ENCODE measurements at places on chromosomes 6 and 20.

GRCh38 chr6:111854683-111855082 lies 18.6 kb downstream of the FYN start:
- H3K27ac ChIP-seq = no peak overlapping the region
- peaks cover 3% of the 10 kb centered on the region for H3K4me1 ChIP-seq

GRCh38 chr20:17972121-17972520 lies 3.3 kb downstream of the MGME1 start:
- no peaks in the 10 kb centered on the region for H3K27me3 ChIP-seq
- no peaks in the 10 kb centered on the region for H3K4me1 ChIP-seq
- peak overlapping the region; percentile 90 for H3K4me3 ChIP-seq
- H3K36me3 ChIP-seq = peaks cover 50% of the 10 kb centered on the region

- peak; percentile 79 for DNase-seq
- no peak overlapping the region for H3K4me3 ChIP-seq
- no peaks in the 10 kb centered on the region for H3K36me3 ChIP-seq
- no peaks in the 10 kb centered on the region for H3K27me3 ChIP-seq
- H3K27ac ChIP-seq = no peak overlapping the region
Observed at GRCh38 chr6:133921249-133921859, 31.7 kb upstream of the TBPL1 start.

DNA sequence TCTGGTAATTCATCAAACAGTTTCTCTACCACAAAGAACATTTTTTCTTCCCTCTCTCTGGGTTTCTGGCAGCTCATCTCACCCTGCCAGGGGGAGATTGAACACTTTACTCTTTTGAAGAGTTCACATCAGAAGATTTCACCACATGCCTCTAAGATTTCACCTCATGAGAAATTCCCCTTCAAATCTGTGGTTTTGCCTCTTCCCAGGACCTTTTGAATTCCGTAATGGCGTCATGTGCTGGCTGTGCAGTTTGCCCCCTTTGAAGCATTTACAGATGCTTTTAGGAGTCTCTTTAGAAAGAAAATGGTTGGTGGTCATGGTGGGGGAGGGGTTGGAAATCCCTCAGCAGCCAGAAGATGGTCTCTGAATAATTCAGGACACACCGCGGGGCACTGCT lies 486.1 kb downstream of the QKI start:
- H3K36me3 ChIP-seq = no peaks in the 10 kb centered on the region
- H3K27ac ChIP-seq = no peak overlapping the region
- H3K27me3 ChIP-seq = peaks cover 27% of the 10 kb centered on the region
- no peaks in the 10 kb centered on the region for H3K4me1 ChIP-seq
- no peak for DNase-seq

DNA sequence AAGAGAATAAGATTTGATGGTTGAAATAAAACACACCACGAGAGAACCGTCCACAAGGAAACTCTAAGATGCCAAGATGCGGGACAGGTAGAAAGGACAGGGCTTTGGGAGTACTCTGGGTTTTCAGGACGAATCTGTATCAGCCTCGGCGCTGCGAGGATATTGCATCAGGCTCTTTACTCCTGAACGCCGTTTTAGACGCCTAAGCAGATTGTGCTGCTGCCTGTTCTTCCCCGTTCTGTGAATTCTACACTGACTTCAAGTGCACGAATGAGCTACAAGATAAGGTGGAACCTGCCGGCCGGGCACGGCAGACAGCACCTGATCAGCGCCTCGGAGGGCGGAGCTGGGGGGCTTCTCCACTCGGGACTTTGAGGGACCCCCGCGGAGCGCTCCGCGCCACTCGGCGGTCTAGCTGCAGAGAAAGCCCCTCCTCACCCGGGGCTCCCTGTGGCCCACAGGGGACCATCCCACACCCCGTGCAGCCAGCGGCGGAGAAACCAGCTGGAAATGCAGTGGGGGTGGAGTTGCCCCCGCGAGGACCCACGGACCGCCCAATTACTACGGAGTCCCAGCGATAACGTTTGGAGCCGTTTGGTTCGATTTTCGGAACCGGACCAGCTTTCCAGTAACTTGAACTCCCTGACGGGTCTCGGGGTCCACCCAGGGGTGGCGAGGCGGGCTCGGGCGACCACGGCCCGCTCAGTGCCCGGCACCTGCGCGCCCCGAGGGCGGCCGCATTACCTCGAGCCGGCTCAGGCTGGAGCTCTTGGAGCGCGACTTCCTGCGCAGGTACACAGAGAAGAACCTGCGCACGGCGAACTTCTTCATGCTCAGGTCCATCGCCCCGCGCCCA lies 646 bp downstream of the RPS6KA2 start:
- no peak overlapping the region for H3K27ac ChIP-seq
- no peaks in the 10 kb centered on the region for H3K36me3 ChIP-seq
- peaks cover 44% of the 10 kb centered on the region for H3K27me3 ChIP-seq
- H3K4me3 ChIP-seq = peak overlapping the region; percentile 34
- H3K4me1 ChIP-seq = peaks cover 24% of the 10 kb centered on the region
- no peak for DNase-seq

DNA sequence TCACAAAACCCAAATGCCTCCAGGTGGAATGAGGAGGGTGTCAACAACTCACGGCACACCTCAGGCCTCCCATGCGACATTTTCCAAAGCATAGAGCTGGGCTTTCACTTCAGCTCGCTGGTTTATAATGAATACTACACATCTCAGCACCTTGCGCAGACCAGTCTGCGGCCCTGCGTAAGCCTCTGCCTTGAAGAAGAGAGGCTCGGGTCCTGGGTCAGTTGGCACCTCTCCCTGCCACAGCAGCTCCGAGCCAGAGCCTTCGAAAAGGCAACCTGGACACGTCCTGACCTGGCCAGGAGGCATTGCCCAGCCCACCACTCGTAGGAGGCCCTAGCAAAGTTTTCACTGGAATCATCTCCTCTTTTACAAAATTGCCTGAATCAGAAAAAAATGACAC lies 183.0 kb upstream of the AFDN start:
- H3K27ac ChIP-seq = no peak overlapping the region
- no peak for DNase-seq
- H3K36me3 ChIP-seq = no peaks in the 10 kb centered on the region

DNA sequence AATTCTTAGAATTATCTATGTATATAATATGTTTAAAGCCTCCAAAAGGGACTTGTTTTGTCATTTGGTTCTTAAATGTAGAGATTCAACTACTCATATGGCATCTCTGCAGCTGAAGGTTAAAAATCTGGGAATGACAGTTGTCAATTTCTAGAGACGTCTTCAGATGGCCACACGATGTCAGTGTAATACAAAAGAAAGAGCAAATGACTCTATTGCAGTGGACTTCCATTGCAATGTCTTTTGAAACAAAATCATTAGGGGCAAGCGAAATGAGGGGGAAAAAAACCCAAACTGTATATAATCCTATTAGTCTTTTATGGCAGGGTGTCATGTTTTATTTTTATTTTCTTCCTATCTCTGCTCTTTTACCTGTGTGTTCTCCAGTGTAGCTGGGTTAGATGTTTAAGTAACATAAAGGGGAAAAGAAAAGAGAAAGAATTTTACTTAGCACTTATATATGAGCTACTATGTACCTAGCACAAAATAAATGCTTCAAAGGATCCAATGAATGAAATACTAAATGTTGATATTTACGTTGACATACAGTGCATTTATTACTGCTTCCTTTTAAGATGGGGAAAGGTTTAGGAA lies 26.2 kb downstream of the CCN2 start:
- DNase-seq = no peak
- no peak overlapping the region for H3K4me3 ChIP-seq
- H3K4me1 ChIP-seq = no peaks in the 10 kb centered on the region

DNA sequence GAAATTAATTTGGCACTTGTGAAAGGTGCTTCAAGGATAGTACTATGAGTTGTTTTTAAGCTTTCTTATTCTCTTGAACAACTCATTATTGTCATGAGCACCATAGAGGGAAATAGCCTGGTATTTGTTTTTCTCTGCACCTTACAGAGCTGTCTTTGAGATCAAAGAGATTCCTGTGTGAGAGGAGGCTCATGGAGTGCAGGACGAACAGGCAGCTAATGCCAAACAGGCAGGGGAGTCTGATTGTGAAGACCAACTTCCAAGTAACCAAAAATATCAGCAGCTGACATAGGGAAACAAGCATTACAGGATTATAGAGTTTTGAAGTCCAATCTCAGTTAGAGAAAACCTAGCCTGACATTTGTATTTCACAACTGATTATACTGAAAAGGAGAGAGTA lies 110.6 kb upstream of the TENT5A start:
- DNase-seq = no peak
- H3K36me3 ChIP-seq = no peaks in the 10 kb centered on the region
- no peaks in the 10 kb centered on the region for H3K27me3 ChIP-seq
- H3K27ac ChIP-seq = no peak overlapping the region
- H3K4me1 ChIP-seq = no peaks in the 10 kb centered on the region

DNA sequence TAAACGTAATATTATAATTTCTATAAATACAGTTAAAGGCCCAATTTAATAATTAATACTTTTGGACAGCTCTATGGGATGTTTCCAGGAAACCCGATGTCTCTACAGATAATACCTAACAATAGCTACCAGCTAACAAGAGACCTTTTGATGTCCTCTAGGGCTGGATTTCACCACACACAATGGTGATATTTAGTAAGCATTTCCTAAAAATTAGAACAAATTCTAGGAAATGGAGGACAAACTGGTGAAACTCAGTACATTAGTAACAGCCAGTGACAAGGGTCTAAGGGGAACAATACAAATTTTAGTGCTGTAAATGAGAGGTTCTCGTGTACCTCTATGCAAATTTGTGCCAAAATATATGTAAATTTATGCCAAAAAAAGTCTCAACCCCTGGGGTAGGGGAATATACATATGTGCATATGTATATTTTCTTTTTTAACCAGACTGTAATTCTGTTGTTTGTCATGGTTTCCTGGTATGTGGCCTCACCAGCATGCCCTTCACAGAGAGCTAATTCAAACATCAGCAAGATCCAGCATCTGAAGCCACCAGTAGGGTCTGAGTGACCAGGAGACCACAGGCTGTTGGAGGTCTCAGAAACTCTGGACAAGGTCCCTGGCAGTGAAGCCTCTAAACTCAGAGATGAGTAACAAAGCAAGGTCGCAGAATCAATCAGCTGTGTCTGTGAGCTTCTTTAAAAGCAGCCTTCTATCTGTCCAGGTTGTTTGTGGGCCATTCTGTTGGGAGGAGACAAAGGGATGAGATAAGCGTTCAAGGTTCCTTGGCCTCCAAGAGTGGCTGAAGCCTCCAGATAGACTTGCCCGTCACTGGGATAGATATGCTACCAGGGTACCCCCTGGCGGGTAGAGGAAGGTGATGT lies 235.1 kb upstream of the RREB1 start:
- no peaks in the 10 kb centered on the region for H3K27me3 ChIP-seq
- H3K36me3 ChIP-seq = no peaks in the 10 kb centered on the region
- no peak for DNase-seq
- peak overlapping the region; percentile 13 for H3K27ac ChIP-seq
- H3K4me3 ChIP-seq = no peak overlapping the region

GRCh38 chr20:29326376-29327070 lies 1930.9 kb upstream of the DEFB115 start:
- no peaks in the 10 kb centered on the region for H3K27me3 ChIP-seq
- H3K27ac ChIP-seq = no peak overlapping the region
- DNase-seq = no peak

DNA sequence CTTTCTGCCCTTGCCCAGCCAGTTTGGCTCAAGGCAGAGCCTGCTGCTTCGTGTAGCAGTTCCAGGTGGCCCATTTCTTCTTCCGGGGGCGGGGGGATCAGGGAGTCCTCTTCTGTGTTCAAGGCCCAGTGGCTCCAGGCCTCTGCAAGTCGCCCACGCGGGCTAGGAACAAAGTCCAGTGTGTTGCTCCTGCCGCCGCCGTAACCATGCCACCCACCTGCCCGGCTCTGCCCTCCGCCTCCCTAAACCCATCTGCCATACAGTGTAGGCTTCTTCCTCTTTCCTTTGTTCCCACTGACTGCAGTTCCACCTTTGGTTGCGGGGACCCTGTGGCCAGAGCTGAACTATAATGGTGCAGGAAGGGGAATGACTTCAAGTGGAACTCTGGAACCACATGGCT lies 43.9 kb upstream of the SRF start:
- no peaks in the 10 kb centered on the region for H3K27me3 ChIP-seq
- H3K4me3 ChIP-seq = no peak overlapping the region
- H3K27ac ChIP-seq = no peak overlapping the region
- peaks cover 26% of the 10 kb centered on the region for H3K4me1 ChIP-seq

DNA sequence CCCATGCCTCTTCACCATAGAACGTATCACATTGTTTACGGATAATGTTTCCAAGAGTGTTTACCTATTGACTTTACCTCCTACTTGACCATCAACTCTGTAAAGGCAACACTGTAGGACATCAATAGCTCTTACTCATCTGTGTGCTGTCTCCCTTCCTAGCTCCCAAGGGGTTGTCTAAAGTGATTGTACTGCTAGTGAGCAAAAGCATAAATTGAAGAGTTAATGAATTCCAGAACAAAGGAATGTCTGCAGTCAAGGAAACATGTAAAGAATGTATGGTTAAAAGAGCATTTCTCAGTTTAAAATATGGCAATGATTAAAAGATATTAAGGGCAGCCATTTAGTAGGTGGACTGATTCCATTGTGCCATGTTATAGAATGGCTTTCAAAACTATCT lies 985.4 kb downstream of the TBC1D32 start:
- DNase-seq = no peak
- no peak overlapping the region for H3K4me3 ChIP-seq
- H3K4me1 ChIP-seq = no peaks in the 10 kb centered on the region
- no peaks in the 10 kb centered on the region for H3K27me3 ChIP-seq
- H3K27ac ChIP-seq = no peak overlapping the region

DNA sequence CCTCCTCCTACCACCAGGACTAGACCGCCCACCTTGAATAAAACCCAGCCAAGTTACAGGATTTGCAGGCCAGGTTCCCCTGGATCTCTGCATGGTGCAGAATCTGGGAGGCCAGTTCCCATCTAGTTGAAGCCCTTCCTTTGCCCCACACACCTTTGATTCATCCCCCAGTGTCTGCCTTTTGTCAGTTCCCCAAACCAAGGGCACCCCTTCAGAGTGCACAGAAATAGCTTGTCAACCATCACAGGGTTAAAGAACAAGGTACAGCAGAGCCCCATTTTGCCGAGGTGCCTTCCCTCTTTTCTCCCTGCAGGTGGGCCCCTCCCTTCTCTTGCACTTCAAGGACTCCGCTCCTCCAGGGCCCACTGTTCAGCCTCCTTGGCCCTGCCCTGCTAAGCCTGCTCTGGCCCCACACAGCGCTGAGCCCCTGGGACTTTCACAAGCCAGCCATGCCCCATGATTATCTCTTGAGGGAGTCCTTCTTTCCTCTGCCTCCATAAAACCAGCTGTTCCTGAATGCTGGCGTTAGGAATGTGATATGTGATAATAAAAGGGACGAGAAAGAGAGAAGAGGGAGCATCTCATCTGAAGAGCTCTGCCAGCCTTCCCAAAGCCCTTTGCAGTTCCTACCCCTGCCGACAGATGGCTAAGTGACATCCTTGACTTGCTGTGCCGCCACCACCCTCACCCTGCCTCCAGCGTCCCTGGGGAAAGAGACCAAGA lies 280.3 kb downstream of the CDC5L start:
- no peaks in the 10 kb centered on the region for H3K36me3 ChIP-seq
- peak; percentile 43 for DNase-seq
- no peaks in the 10 kb centered on the region for H3K4me1 ChIP-seq
- H3K4me3 ChIP-seq = no peak overlapping the region
- no peak overlapping the region for H3K27ac ChIP-seq

GRCh38 chr6:34817446-34817845 lies 25.6 kb downstream of the BLTP3A start:
- H3K36me3 ChIP-seq = peaks cover 17% of the 10 kb centered on the region
- no peak overlapping the region for H3K4me3 ChIP-seq
- no peak for DNase-seq
- H3K4me1 ChIP-seq = peaks cover 7% of the 10 kb centered on the region

GRCh38 chr6:133590814-133591213 lies 298.1 kb upstream of the TCF21 start:
- no peak overlapping the region for H3K27ac ChIP-seq
- DNase-seq = no peak
- H3K4me3 ChIP-seq = no peak overlapping the region
- H3K4me1 ChIP-seq = no peaks in the 10 kb centered on the region
- H3K36me3 ChIP-seq = no peaks in the 10 kb centered on the region
